Hindlimb muscle (tissue), 1 donor: ENCODE measurements at places on chromosomes 2 and 18. TPM values are rescaled to one million over a fixed set of nuclear protein-coding genes. Genes with fewer than 3 reads are reported as not detected.

Gene CMPK2
- polyA plus RNA-seq: 3.6 TPM

- DNase-seq: no peak
Measured at GRCh38 chr2:233011702-233012131, 1.3 kb downstream of the NGEF start.

Gene GCKR
- 0.22 TPM for polyA plus RNA-seq

GRCh38 chr2:13545320-13545719, 828.6 kb downstream of the TRIB2 start:
- DNase-seq: no peak

Gene PLCL1
- polyA plus RNA-seq: 20.7 TPM

- DNase-seq: no peak
Measured at GRCh38 chr2:9780368-9781130, 62.7 kb upstream of the TAF1B start.

- no peak for DNase-seq
Measured at GRCh38 chr18:21084511-21085078, 27.0 kb downstream of the ROCK1 start.

Gene HK2
- polyA plus RNA-seq: 7.4 TPM

Gene ZSWIM2
- not detected for polyA plus RNA-seq

DNA sequence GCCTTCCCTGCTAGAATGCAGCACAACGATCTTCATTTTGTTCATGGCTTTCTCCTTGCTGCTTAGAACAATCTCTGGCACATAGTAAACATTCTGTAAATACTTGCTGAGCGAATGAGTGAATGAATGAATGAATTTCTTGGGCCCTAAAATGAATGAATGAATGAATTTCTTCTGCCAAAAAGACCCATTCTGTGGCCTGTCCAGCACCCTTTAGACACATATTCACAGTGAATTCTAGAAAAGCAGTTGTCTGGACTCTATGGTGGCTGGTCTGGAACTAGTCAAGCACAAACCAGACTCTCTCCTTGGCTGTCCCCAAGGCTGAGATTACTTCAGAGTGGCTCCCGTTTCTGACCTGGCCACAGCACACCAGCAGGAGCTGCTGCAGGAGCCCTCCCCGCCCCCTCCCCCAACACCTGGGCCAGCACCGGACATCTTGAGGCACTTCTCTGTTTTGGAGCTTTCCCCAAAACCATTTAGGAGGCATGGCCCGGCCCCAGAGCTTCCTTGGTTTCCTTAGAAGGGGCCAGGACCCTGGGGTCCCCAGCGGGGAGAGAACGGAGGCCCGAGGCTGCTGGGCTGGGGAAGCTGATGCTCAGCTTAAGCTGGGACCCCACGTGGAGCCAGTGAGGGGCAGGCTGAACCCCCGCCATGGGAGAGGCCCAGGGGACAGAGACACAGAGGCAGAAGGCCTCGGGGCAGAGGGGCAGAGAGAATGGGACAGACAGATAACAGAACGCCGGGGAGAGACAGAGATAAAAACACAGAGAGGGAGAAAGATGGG, 159.0 kb downstream of the ZFP36L2 start:
- DNase-seq: no peak

Gene DSG2
- polyA plus RNA-seq: 3.8 TPM

GRCh38 chr2:447902-448665, 160.2 kb upstream of the ALKAL2 start:
- DNase-seq: no peak

DNA sequence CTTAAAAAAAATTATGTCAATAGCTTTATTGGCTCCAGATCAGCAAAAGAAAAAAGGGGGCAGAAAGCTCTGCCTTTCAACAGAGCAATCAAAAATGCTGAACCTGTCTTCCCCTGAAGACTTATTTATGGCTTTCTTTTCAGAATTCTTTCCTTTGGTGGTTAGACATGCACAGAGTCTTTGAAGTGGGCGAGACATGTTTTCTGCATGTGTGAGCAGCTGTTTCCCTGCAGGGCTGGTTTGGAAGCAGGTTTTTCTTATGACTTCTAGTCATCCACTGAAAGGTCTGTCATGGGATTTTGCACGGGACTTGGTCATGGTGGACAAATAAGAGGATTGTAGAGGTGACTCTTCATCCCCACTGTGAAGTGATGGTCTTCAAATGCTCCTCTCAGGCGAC, 160.3 kb downstream of the VAPA start:
- no peak for DNase-seq

GRCh38 chr2:10613263-10613662, 76.5 kb downstream of the NOL10 start:
- DNase-seq: no peak

GRCh38 chr2:52934323-52934898, 833.2 kb upstream of the CHAC2 start:
- peak; percentile 17 for DNase-seq

Gene PLGLB1
- polyA plus RNA-seq: 3.5 TPM

Gene SULT1C3
- not detected for polyA plus RNA-seq

GRCh38 chr18:50869150-50869549, 9.8 kb upstream of the ME2 start:
- no peak for DNase-seq

- DNase-seq: no peak
Measured at GRCh38 chr18:80200932-80201672, 46.2 kb downstream of the PARD6G start.

Gene HS6ST1
- polyA plus RNA-seq: 26.8 TPM

DNA sequence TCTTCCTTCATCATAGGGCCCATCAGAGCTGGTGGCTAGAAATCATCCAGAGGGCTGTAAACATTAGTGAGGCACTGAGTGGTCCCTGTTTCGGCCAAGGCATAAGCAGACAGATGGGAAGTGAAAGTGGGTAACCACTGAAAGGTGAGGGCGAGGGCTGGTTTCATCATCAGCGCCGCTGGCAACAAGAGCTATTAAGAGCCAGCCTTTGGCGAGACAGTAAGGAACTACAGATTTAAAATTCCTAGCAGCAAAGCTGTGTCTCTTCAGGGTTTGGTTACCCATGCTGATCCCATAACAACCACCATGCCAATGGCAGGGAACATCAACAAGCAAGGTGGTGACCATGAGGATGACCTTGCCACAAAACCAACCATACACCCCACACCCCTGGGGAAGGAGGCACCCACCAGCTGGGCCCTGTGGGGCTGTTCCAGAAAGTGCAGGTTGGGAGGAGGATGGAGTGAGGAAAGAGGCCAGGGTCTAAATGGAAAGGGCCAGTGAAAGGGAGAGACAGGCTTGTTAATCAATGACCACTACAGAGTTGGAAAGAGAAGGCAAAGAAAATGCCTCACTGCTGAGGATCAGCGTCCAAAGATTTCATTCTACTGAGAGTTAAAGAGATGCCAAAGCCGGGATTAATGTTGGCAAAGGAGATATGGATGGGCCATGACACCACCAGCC, 9.0 kb upstream of the SLC20A1 start:
- no peak for DNase-seq

DNA sequence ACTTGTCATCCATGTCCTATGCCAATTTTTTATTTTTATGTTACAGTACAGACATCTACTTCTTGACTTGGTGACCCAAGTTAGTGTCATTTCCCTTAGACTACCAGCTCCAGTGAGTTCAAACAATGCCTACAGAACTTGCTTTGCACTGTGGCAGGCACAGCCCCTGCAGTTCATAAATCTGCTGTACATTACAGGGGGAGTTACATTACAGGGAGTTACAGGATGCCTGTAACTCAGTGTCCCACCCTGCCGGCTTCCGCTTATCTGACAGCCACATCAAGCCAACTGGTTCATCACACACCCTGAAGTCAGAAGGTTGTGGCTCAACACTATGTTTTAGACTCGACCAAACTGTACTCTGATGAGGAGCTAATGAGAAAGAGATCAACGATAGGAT, 7.8 kb upstream of the NPAS2 start:
- DNase-seq: no peak

Gene RBM43
- 10.7 TPM for polyA plus RNA-seq

Gene FASTKD1
- 22.1 TPM for polyA plus RNA-seq

GRCh38 chr2:21895200-21895599, 771.4 kb downstream of the TDRD15 start:
- no peak for DNase-seq

- DNase-seq: no peak
Measured at GRCh38 chr2:189559579-189560272, 20.9 kb downstream of the SLC40A1 start.

Gene PPP1R7
- 87.2 TPM for polyA plus RNA-seq

DNA sequence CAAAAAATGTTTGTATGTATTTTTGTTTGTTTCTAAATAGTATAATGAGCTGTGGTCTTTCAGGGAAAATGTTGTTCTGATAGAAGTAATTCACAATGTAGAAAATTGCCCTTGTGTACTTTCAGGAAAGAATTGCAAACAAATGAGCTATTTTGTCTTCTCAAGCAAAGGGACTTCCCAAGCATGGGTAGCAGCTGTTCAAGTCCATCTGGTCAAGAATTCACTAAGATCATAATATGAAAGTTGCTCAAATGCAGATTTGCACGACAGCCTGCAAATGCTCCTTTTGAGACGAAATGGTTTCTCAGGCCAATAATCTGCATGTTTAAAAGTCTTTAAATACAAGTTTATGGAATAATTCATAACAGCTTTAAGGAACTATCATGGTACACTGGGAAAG, 51.9 kb upstream of the HNMT start:
- no peak for DNase-seq

DNA sequence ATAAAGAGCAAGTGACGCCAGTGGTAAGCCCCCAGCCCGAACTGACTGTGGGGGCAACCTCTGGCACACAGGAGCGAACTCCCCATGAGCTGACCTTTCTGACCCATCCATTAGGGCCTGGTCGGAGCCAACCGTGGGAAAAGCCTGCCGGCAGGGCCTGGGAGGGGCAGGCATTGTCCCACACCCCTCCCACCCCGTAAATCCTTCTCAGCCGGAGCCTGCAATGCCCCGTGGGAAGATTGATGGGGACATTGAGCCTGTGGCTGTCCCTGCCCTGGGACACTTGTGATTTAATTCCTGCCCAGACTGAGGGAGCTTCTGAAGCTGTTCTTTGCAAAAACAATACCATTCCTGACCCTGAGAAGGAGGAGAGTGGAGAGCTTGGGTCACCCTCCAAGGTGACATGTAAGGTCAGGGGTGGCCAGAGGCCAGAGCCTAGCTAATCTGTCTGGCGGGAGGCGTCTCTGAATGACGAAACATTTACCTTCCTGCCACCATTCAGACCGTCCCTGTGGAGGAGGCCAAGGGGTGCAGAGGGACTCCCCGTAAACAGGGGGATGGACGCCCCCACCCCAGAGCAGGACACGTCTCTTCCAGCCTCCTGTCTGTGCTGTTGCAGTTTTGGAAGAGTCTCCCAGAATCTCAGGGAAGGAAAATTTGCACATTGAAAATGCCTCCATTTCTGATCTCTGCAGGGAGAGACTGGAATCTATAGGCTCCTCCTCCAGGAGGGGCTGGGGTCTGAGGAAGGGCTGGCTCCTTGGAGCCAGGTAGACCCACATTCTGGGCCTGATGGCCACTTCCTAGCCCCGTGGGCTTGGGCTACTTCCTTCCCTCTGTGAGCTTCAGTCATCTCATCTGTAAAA, 51.2 kb upstream of the HS6ST1 start:
- DNase-seq: no peak

DNA sequence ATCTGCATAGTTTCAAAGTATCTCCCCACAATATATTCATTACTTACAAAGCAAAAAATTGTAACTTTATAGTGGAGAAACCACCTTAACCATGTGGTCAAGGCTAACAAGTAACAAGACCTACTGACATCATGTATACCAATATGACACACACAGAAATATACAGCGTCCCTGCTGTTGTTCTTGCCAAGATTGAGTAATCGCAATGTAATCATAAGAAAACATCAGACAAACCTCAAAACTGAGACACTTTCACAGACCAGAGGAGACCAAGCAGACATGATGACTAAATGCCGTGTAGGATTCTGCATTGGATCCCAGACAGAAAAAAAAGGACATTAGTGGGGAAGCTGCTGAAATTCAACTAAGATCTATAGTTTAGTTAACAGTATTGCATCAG, 123.0 kb downstream of the ACAA2 start:
- DNase-seq: no peak

GRCh38 chr2:189580241-189580651, 340 bp downstream of the SLC40A1 start:
- DNase-seq: no peak

Gene SLC16A14
- polyA plus RNA-seq: 2.8 TPM

DNA sequence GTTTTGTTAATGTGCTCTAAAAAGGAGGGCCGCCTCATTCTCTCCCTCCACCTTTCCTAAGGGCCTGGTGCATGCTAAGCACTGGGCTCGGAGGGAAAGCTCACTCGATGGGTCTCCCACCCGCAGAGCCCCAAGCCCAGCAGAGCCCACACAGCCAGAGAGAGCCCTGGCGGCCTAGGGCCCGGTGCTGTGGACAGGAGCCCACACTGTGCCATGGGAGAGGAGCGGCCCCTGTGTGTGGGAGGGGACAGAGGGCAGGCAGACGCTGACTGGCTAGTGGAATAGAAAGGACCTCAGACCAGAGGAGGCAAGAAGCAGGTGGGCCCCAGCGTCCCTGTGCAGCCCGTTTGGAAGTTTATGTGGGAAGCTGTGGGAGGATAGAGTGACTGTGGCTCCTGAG, 49.4 kb upstream of the KCNF1 start:
- no peak for DNase-seq

GRCh38 chr2:231527955-231528635, 2.1 kb downstream of the NMUR1 start:
- DNase-seq: no peak

- peak; percentile 18 for DNase-seq
Measured at GRCh38 chr2:8872821-8873432, 35.5 kb upstream of the KIDINS220 start.

DNA sequence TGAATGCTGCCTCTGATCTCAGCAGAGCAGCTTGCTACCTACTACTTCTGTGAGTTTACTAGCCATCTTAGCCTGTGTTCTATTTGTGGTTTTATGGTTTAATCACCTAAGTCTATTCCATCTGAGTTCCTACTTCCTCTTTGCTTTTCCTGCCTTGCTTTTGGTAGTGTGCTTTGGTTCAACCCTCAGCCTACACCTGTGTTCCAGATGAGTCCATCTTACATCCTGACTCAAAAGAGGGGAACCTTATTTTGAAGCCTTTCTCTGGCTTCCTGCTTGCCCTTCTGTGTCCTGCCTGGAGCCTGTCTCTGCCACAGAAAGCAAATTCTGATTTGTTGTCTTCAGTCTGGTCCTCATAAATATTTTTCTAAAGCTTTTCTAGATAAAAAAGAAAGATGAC, 530.3 kb upstream of the MEX3C start:
- no peak for DNase-seq

- no peak for DNase-seq
Measured at GRCh38 chr2:206984206-206984605, 44.9 kb downstream of the CPO start.

Gene SPATA3
- polyA plus RNA-seq: not detected

- DNase-seq: no peak
Measured at GRCh38 chr18:6399776-6400175, 14.9 kb downstream of the L3MBTL4 start.

- DNase-seq: peak; percentile 77
Measured at GRCh38 chr2:15939854-15940660, at the start of gene MYCN. Gene MYCN, plus strand, starts transcription at chr2:15940550. Its CDS starts 1,515 bp downstream, at chr2:15942065.

Gene POTEI
- 0.04 TPM for polyA plus RNA-seq
